ENCODE measurements at places on chromosomes 16 and 17. TPM values are rescaled to one million over a fixed set of nuclear protein-coding genes. Genes with fewer than 3 reads are reported as not detected.
A peak's percentile ranks its signal among the peaks of the same experiment; 100 is the strongest.

The TNFRSF13B gene
- not detected for total RNA-seq

The TEX19 gene
- not detected for total RNA-seq

The G6PC1 gene
- total RNA-seq, result not detected

The ANKS3 gene
- 34.4 TPM for total RNA-seq

The CA4 gene
- total RNA-seq, result 13.6 TPM

The KRT9 gene
- total RNA-seq, result not detected

The ZC3H7A gene
- 91.1 TPM for total RNA-seq

The HS3ST3A1 gene
- total RNA-seq, result 1.0 TPM

The MNT gene
- total RNA-seq, result 37.7 TPM

DNA sequence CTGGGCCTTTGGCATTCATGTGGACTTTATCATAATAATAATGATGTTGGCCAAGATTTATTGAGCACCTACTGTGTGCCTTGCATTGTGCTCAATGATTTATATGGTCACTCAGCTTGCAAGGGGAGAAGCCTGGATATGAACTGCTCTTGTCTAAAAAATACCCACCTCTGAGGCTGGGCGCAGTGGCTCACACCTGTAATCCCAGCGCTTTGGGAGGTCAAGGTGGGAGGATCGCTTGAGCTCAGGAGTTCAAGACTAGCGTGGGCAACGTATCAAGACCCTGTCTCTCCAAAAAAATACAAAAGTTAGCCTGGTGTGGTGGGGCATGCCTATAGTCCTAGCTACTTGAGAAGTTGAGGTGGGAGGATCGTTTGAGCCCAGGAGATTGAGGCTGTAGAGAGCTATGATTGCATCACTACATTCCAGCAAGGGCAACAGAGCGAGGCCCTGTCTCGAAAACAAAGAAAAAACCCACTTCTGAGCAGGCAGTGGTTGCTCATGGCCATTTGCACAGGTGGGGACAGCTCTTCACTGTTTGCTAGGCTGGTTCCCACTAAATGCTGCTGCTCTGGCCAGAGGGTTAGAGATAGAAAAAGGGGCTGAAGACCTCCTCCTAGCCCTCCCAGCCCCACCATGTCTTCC, 4.3 kb upstream of the ADGRG1 start:
- no peak for DNase-seq

DNA sequence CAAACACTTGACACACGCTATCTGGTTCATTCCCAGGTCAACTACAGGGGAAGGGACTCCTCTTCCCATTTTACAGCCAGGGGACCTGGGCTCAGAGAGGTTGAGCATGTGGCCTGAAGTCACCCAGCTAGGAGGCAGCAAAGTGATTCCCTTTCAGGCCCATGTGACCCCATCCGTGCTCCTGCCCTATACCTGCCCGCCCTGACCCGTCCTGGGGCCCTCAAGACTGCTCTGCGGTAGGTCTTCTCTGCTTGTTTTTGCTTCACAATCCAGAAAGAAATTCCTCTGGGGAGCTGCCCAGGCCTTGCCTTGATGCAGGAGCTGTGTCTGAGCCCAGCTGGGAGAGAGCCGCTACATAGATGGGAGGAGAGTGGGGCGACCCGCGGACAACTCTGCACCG, 161.4 kb downstream of the SDK2 start:
- DNase-seq, result no peak

DNA sequence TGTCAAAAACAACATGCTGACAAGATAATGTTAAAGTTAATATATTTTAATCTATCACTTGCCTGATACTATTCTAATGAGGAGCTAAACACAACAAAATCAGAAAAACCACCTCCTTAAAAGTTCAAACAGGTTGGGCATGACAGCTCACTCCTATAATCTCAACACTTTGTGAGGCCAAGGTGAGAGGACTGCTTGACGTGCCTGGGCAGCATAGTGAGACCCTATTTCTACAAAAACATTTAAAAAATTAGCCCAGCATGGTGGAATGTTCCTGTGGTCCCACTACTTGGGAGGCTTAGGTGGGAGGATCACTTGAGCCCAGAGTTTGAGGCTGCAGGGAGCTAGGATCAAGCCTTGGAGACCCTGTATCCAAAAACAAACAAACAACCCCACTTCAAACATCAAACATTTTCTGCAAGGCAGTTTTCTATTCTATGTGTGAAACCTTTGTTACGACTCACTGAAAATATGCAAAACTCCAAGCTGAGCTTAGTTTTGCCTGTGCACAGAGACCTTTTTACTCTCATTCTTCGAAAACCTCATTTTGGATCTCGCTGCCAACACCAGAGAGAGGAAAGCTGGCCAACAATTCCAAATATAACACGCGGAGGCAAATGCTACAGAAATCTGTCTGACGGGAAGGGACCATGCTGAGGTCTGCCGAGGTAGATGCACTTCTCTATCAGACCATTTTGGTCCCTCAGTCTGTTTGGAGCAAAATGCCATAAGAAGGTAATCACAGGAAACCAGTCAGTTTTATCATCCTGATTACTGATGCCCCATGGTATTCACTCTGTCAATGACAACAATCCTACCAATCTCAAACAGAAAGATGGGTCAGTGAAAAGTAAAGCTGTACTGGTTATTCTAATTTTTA, 6.2 kb downstream of the PHF12 start:
- no peak for DNase-seq

GRCh38 chr16:68447653-68448359, 502 bp downstream of the SMPD3 start:
- no peak for DNase-seq

DNA sequence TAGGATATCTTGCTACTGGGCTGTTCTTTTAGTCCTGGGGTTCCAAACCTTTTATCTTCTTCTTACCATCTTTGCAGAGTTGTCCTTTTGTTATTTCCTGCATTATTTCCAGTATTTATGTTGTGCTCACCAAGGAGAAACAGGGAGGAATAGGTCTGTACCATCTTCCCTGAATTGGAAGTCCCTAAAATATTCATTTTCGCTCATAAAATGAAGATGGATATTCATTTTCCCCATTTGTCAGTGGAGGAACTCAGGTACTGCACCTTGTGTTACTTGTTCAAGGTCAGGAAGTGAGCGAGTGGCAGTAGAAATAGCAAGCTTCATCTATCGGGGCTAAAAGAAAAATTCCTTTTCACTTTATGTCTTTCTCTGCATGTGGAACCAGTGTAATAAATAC, 989.7 kb downstream of the CDH11 start:
- no peak for DNase-seq

GRCh38 chr16:20042848-20043247, 30.8 kb downstream of the GPR139 start:
- DNase-seq, result no peak

GRCh38 chr16:68328151-68328859, 17.5 kb downstream of the PRMT7 start:
- peak; percentile 84 for DNase-seq

- peak; percentile 39 for DNase-seq
These were observed 331.4 kb upstream of the CDH5 start for GRCh38 chr16:66035096-66035495.

DNA sequence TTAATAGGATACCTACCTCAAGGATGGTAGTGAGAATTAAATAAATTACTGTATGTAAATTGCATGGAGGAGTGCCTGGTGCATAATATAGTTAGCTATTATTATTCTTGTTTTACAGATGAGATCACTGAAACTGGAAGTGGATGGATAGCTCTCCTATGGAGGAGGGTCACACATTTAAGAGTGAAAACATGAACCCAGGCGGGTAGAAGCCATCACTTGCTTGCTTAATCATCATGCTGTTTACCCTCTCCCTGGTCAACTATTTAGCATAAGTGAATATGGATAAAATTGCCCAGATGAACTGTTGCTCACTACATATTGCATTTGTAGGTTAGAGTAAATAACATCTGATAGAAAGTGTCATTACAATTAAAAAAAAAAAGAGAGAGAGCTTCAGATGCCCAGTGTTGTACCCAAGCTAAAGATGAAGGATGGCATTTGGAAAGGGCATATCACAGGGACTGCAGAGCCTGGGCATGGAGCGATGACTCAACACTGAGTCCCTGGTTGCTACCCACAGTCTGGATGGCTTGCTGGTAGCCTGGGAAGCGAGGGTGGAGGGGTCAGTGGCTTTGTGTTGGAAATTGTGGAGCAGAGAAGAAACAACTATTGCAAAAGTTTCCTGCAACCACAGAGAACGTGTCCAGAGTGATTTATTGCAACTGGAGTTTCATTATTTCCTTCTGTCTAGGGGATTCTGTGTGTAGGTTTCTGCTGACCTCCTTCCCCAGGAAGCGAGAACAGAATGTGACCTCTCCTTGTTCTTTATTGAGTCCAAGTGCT, 414.4 kb downstream of the SHISA9 start:
- DNase-seq, result no peak

DNA sequence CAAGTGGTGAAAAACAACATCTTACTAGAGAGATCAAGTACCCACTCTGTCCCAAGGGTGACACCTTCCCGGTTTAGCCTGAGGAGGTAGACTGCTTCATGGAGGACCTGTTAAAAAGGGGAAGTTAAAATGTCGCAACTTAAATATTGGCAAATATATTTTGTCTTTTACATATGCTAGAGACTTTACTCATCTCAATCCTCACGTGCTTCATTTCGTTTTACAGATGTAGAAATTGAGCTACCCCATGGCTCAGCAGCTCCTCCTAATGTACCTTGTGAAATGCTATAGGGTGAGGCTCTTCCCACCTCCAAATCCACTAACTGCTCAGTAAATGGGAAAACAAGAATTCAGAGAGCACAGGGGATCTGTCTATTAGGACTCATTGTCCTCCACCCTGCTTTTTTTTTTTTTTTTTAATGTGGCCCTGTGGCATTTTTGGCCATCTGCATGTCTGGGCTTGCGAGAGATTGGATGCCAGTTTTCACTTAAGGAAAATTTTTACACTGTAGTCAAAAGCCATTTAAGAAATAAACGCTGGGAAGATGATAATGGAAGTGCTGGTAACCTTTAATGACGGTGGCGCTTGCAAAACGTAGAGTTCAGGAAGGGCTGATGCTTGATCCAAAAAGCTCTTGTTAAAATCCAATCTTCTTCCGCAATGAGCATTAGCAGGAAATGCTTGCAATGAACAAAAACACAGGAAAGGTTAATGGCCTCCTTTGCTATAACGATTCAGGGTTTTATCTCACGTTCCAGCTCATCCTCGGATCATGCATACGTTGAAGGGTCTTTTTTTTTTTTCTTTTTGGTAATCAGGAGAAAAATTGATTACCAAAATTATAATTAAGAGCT, 39.8 kb downstream of the HSBP1 start:
- no peak for DNase-seq

DNA sequence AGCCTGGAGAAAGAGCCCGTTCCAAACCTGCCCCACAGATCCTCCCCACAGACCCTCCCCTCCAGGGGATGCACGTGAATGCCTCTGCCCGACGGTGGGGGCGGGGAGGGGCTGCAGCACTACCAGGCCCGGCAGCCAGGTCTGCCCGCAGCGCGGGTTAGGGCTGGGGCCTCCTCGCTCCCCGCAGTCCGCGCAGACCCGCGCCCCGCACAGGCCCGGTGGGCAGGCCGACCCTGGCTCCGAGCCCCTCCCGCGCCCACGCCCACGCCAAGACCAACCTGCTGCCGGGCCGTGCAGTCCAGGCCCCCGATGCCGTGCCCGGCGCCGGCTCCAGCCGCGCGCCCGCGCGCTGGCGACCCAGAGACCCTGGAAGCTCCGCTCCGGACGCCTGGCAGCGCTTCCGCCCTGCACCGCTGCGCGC, at the start of gene RPUSD1:
Gene RPUSD1, minus strand, starts transcription at position 404 of the 421 bp plus-strand sequence. CDS start 644 bp downstream, outside the sequence.
- no peak for DNase-seq

- DNase-seq, result no peak
These were observed 2.3 kb upstream of the ABCA9 start for GRCh38 chr17:69062860-69063581.

DNA sequence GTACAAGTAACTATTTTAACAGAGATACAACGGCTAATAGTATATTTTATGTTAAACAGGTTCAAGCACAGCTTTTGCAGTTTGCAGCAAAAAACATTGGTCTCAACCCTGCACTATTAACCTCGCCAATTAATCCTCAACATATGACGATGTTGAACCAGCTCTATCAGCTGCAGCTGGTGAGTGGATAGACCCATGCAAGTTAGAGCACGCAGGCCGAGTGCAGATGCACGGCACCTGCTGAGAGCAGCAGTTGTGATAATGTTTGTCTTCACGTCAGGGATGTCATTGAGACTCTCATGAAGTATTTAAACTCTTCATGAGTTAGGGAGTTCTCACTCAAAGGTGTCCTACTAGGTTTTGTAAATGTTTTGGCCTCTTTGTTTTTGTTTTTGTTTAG, 45.6 kb downstream of the TMC6 start:
- no peak for DNase-seq

- DNase-seq, result no peak
These were observed 2.2 kb upstream of the FOXK2 start for GRCh38 chr17:82517230-82517865.

- DNase-seq, result no peak
These were observed 68.3 kb downstream of the KSR1 start for GRCh38 chr17:27524594-27524993.

GRCh38 chr17:35046740-35047283, 16.7 kb downstream of the RFFL start:
- no peak for DNase-seq

- DNase-seq, result no peak
These were observed 41.6 kb downstream of the MEOX1 start for GRCh38 chr17:43620147-43620546.

- DNase-seq, result no peak
These were observed 48.8 kb downstream of the MRM3 start for GRCh38 chr17:830950-831349.

GRCh38 chr16:66168777-66169176, 197.7 kb upstream of the CDH5 start:
- no peak for DNase-seq

DNA sequence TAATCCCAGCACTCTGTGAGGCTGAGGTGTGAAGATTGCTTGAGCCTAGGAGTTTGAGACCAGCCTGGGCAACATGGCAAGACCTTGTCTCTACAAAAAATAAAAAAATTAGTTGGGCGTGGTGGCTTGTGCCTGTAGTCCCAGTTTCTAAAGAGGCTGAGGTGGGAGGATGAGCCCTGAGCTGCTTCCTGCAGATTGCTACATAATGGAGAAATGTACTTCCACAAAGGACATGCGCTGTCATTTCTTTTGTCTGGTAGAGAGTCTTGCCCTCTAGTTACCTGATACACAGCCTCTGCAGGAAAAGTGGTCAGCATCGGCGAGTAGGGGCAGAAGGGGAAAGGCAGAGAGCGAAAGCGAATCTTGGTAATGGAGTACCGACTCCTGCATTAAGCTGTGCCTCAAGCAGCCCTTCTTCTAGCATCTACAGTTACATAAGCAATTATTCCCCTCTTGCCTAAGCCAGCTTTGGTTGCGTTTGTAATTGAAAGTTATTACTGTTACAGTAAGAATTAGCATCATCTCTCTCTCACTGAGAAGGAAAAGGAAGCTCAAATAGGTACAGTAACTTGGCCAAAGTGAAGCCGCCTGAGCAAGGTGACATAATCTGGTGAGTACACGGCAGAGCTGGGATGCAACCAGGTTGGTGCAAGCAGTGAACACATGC, 18.5 kb upstream of the GGA2 start:
- no peak for DNase-seq
